Thymus (tissue), 14 donors: ENCODE measurements at places on chromosomes 6 and 20. TPM values are rescaled to one million over a fixed set of nuclear protein-coding genes. Genes with fewer than 3 reads are reported as not detected.

Gene PLA2G7
- 9.3 TPM for total RNA-seq

Gene PTGIS
- total RNA-seq: 0.76 TPM

Gene RGS17
- total RNA-seq: 2.4 TPM

Gene BANF2
- total RNA-seq: 0.14 TPM

Gene ABHD16B
- not detected for total RNA-seq

Gene GJA10
- 0.05 TPM for total RNA-seq

Gene BPI
- 2.1 TPM for total RNA-seq

Gene SRMS
- total RNA-seq: 0.05 TPM

Gene TBXT
- total RNA-seq: not detected

Gene OTOR
- 0.19 TPM for total RNA-seq

Gene MAFB
- 3.5 TPM for total RNA-seq
